Body of pancreas (tissue), 4 donors: ENCODE measurements at places on chromosomes 3 and 15.

- no peaks in the 10 kb centered on the region for H3K36me3 ChIP-seq
- no peaks in the 10 kb centered on the region for H3K4me1 ChIP-seq
- H3K27ac ChIP-seq, result no peak overlapping the region
- no peak for DNase-seq
These were observed 17.3 kb downstream of the GJD2 start for GRCh38 chr15:34737477-34737876.

- H3K27ac ChIP-seq, result no peak overlapping the region
- H3K4me3 ChIP-seq, result no peak overlapping the region
- no peak for DNase-seq
- no peaks in the 10 kb centered on the region for H3K27me3 ChIP-seq
- H3K36me3 ChIP-seq, result no peaks in the 10 kb centered on the region
These were observed 13.8 kb downstream of the RPL39L start for GRCh38 chr3:187125319-187126031.

- no peaks in the 10 kb centered on the region for H3K4me1 ChIP-seq
- DNase-seq, result no peak
- H3K27ac ChIP-seq, result no peak overlapping the region
- no peaks in the 10 kb centered on the region for H3K36me3 ChIP-seq
- no peaks in the 10 kb centered on the region for H3K27me3 ChIP-seq
- no peak overlapping the region for H3K4me3 ChIP-seq
These were observed 83.7 kb upstream of the COL6A6 start for GRCh38 chr3:130433306-130433705.

DNA sequence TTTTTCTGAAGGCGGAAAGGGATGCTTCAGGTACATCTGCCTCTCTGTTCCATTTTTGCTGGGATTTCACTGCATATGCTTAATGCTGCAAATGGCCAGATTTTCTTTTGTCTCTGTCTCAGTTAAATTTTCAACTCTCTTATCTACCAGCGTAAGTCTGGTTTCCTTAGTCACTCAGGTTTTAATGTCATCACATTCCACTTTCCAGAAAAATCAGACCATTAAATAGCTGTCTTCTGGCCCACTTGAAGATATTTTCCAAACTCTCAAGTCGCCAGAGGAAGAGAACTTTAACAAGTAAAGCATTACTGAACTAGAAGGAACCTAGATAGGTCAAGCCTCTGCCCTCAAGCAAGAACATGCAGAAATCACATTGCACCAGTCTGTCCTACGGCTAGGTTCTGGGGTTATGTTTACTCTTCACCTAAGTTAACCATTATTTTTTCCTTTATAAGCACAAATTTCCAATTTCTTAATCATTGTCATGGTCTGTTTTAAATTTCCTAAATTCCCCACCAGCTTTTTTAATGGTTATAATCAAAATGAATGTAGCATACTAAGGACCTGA, 26.5 kb downstream of the AVEN start:
- no peaks in the 10 kb centered on the region for H3K4me1 ChIP-seq
- H3K36me3 ChIP-seq, result no peaks in the 10 kb centered on the region
- DNase-seq, result no peak

DNA sequence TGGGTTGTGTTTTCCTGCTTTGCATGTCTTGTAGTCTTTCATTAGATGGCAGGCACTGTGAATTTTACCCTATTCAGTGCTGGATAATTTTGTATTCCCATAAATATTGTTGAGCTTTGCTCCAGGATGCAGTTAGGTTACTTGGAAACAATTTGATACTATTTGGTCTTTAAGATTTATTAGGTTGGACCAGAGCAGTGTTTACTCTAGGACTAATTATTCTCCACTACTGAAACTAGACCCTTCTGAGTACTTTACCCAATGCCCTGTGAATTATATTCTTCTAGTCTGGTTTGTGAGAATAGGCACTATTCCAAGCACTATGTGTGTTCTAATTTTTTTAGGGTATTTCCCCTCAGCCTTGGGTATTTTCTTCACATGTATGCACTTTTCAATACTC, 37.8 kb upstream of the TASOR start:
- H3K27me3 ChIP-seq, result no peaks in the 10 kb centered on the region
- H3K4me1 ChIP-seq, result peaks cover 5% of the 10 kb centered on the region
- no peaks in the 10 kb centered on the region for H3K36me3 ChIP-seq
- no peak overlapping the region for H3K27ac ChIP-seq
- H3K4me3 ChIP-seq, result no peak overlapping the region

GRCh38 chr3:37028329-37028728, 35.0 kb downstream of the MLH1 start:
- H3K27ac ChIP-seq, result no peak overlapping the region
- H3K4me3 ChIP-seq, result no peak overlapping the region
- DNase-seq, result peak; percentile 62
- peaks cover 5% of the 10 kb centered on the region for H3K36me3 ChIP-seq

- H3K4me1 ChIP-seq, result no peaks in the 10 kb centered on the region
- H3K36me3 ChIP-seq, result no peaks in the 10 kb centered on the region
- no peak for DNase-seq
- no peak overlapping the region for H3K27ac ChIP-seq
- H3K27me3 ChIP-seq, result no peaks in the 10 kb centered on the region
These were observed 153.7 kb upstream of the TLE3 start for GRCh38 chr15:70251246-70251990.

GRCh38 chr15:83283138-83283812, 1.2 kb downstream of the BNC1 start:
- H3K36me3 ChIP-seq, result no peaks in the 10 kb centered on the region
- H3K27me3 ChIP-seq, result peaks cover 29% of the 10 kb centered on the region
- peaks cover 15% of the 10 kb centered on the region for H3K4me1 ChIP-seq
- no peak overlapping the region for H3K27ac ChIP-seq
- DNase-seq, result no peak

DNA sequence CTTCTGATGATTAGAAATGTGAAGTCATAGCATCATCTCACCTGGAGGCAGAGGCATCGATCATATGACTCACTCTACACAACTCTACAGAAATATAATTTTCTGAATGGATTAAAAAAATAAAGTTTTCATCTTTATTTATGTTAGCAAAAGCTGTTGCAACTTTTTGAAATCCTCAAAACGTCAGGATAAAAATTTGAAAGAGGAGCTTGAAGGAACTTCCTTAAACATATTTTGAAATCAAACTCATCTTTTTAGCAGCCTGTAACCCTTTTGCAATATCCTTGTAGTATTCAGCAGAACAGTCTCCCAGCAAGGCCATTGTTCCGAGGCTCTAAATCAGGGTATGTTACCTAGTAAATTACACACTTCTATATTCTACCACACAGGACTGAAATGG, 985.4 kb downstream of the PLOD2 start:
- H3K36me3 ChIP-seq, result no peaks in the 10 kb centered on the region
- H3K4me3 ChIP-seq, result no peak overlapping the region
- no peak for DNase-seq

GRCh38 chr3:38099518-38099917, 37.4 kb downstream of the ACAA1 start:
- no peaks in the 10 kb centered on the region for H3K36me3 ChIP-seq
- no peaks in the 10 kb centered on the region for H3K27me3 ChIP-seq
- H3K4me3 ChIP-seq, result no peak overlapping the region
- no peak for DNase-seq

- peaks cover 35% of the 10 kb centered on the region for H3K4me1 ChIP-seq
- no peak overlapping the region for H3K27ac ChIP-seq
- no peaks in the 10 kb centered on the region for H3K36me3 ChIP-seq
- H3K27me3 ChIP-seq, result no peaks in the 10 kb centered on the region
- H3K4me3 ChIP-seq, result no peak overlapping the region
These were observed 183.9 kb downstream of the FAM43A start for GRCh38 chr3:194869482-194870169.

GRCh38 chr15:26069231-26069641, 206.1 kb upstream of the ATP10A start:
- no peaks in the 10 kb centered on the region for H3K36me3 ChIP-seq
- H3K4me3 ChIP-seq, result no peak overlapping the region
- no peak for DNase-seq
- no peaks in the 10 kb centered on the region for H3K27me3 ChIP-seq
- no peaks in the 10 kb centered on the region for H3K4me1 ChIP-seq

DNA sequence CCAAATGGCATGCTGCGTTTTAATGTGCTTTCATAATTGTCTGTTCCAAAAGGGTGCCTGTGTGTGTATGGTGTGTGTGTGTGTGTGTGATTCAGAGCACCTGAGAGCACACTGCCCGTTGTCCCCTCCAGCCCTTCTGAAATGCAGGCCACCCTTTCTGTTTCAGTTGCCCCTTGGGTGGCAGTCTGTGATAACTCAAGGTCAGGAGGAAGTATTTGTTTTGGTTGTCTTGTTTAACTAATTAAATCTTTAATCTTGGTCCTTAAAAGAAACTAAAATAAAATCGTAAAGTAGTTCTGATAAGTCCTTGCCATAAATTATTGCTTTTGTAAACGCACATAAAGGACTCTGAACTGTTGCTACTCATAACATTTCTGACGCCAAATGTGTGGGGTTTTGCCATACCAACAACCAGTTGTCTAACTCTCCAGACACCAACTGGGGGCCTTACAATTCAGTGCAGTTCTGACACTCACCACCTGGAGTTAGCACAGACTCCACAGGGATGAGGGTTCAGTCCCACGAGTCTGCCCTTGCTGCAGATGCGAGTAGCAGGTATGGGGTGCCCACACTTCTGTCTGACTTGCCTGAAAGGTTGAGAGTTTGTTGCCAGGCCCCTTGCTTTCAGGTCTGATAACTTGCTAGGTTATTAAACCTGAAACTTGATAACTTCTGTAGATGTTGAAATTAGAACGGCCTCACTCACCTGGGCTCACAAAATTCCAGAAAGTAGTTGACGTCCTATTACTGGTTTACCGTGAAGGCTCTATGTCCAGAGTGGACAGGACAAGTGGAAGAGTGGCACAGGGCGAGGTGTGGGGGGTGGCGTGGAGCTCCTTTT, 157.3 kb downstream of the IGF1R start:
- no peaks in the 10 kb centered on the region for H3K36me3 ChIP-seq
- H3K27me3 ChIP-seq, result no peaks in the 10 kb centered on the region
- H3K4me3 ChIP-seq, result no peak overlapping the region

DNA sequence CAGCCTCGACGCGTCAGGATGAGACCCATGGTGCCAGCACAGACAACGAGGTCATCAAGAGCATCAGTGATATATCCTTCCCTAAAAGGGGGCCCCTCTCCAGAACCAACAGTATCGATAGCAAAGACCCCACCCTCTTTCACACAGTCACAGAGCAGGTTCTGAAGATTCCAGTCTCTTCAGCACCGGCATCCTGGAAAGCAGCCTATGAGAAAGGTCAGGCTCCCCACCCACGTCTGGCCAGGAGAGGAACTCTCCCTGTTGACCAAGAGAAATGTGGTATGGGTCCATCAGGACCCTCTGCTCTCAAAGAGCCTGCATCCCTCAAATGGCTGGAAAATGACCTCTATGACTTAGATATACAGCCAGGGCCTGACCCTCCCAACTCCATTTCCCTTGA, 11.6 kb downstream of the ANKRD34C start:
- no peak overlapping the region for H3K27ac ChIP-seq
- no peak for DNase-seq
- no peak overlapping the region for H3K4me3 ChIP-seq
- no peaks in the 10 kb centered on the region for H3K36me3 ChIP-seq
- H3K27me3 ChIP-seq, result no peaks in the 10 kb centered on the region

DNA sequence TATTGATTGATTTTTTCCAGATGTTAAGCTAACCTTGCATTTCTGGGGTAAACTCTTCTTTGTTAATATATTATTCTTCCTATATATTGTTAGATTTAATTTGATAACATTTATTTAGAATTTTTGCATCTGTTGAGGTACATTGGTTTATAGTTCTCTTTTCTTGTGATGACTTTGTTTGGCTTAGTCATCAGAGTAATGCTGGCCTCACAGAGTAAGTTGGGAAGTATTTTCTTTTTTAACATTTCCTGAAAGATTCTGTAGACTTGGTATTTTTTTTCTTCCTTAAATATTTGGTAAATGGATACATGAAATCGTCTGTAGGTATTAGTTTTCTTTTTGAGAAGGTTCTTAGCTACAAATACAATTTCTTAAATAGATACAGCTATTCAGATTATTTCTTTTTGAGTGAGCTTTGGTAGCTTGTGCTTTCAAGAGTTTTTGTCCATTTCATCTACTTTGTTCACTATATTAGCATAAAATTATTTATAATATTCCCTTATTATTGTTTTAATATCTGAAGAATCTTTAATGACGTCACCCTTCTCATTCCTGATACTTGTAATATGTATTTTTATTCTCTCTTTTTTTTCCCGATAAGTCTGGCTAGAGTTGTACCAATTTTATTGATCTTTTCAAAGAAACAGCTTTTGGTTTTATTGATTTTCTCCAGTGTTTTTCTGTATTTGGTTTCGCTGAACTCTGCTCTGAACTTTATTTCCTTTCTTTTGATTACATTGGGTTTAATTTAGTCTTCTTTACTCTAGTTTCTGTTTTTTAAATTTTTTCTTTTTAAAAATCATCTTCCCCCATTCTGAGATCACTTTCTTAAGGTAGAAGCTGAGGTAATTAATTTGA, 6.5 kb upstream of the HPS3 start:
- H3K4me1 ChIP-seq, result no peaks in the 10 kb centered on the region
- H3K36me3 ChIP-seq, result no peaks in the 10 kb centered on the region
- H3K4me3 ChIP-seq, result no peak overlapping the region
- no peak overlapping the region for H3K27ac ChIP-seq
- DNase-seq, result no peak

DNA sequence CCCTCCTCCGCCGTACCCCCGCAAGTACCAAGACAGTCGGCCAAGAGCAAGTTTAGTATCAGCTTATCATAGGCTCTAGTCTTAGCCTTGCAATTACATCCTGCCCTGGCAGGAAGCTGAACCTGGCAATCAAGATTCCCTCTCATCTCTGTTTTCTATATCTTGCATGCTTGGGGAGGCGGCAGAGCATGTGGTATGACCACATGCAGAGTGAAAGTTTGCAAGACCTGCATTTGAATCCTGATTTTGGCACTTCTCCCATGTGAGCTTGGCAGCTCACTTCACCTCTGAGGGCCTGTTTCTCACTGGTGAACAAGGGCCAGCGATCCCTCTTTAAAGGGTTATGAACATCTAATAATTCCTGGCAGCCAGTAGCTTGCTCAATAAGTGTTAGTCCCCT, 106.1 kb upstream of the FRMD4B start:
- no peak overlapping the region for H3K27ac ChIP-seq
- H3K27me3 ChIP-seq, result no peaks in the 10 kb centered on the region
- H3K4me3 ChIP-seq, result no peak overlapping the region
- H3K4me1 ChIP-seq, result peaks cover 3% of the 10 kb centered on the region
- no peaks in the 10 kb centered on the region for H3K36me3 ChIP-seq

- H3K4me3 ChIP-seq, result no peak overlapping the region
- H3K27me3 ChIP-seq, result no peaks in the 10 kb centered on the region
- peaks cover 59% of the 10 kb centered on the region for H3K4me1 ChIP-seq
These were observed 86.6 kb downstream of the FNDC3B start for GRCh38 chr3:172125963-172126457.
